ENCODE measurements at places on chromosomes 1 and 21.
A peak's percentile ranks its signal among the peaks of the same experiment; 100 is the strongest.

GRCh38 chr21:35135481-35135880, 86.4 kb upstream of the RUNX1 start:
- DNase-seq, result no peak

DNA sequence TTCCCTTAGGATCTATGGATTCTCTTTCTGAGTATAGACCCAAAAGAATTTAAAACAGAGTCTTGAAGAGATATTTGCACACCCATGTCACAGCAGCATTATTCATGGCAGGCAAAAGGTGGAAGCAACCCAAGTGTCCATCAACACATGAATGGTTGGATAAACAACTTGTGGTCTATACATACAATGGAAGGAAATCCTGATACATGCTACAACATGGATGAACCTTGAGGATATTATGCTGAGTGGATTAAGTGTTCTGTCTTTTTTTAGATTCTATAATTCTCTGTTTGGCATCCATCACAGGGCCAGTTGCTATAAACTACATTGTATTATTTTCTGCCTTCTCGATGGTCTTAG, 39.8 kb downstream of the PTPN14 start:
- no peak for DNase-seq

GRCh38 chr1:41432481-41433280, 51.8 kb downstream of the EDN2 start:
- peak; percentile 70 for DNase-seq

DNA sequence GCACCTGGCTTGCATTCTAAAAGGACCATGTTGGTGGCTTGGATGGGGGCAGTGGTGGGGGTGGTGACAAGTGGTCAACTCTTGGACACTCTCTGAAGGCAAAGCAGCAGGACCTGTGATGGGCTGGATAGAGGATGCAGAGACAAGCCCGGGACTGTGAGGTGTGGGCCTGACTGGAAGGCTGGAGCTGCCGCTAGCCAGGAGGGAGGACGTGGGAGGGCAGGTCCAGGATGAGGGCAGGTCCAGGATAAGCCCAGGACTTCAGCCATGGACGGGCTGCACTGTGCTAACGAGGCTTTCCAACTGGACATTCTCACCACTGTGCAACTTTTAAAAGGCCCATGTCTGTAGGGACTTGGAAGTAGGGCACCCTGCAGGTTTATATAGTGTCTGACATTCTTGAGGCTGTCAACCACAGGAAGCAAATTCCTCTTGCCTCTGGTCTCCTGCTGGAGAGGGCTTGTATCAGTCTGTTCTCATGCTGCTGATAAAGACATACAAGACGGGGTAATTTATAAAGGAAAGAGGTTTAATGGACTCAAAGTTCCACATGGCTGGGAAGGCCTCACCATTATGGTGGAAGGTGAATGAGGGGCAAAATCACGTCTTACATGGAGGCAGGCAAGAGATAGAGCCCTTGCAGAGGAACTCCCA, 8.3 kb upstream of the C1orf167 start:
- DNase-seq, result no peak

DNA sequence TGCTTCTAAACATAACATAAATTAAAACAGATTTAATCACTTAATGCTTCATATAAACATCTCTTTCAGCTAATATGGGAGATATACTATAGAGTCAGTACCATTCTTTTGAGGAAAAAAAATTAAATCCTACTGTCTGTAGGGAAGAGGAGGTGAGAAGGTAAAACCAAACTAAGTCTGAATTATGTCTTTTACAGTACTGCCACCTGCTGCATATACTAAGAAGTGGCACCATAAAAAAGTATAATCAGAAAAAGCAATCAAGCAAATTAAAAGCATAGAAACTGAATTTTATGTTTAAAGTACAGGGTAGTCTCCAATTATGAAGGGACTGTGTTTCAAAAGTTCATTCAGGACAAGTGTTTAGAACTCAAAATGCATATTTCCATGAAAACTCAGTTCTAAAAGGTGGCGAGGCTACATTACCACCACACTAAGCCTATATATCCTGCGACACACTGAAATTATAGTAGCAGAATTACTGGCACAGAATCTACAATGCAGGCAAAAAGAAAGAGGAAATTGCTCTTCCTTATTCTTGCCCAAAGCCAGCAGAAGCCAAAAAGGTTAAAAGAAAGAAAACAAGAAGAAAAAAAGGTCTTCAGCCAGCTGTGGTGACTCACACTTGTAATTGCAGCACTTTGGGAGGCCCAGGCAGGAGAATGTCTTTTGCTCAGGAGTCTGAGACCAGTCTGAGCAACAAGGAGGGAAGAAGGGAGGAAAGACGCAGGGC, 9.0 kb downstream of the NSL1 start:
- DNase-seq, result no peak

DNA sequence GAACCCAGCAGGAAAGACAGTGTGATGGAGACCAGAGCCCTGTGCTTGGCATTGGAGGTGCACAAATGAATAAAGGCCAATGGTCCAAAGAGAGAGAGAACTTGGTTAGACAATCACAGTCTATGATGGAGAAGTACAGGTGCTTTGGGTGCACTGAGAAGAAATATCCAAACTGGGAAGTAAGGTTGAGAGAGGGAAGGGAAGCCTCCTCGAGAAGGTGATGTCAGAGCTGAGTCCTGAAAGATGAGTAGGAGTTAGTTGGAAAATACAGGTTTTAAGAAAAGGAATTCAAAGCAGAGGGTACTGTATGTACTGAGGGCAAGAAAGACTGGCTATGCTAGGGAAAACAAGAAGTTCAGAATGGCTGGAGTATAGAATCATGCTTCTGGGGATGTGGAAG, 94.1 kb upstream of the CD53 start:
- no peak for DNase-seq

- DNase-seq, result no peak
Measured at GRCh38 chr1:50966991-50967390, 3.1 kb upstream of the CDKN2C start.

GRCh38 chr1:51217101-51217500, 19.0 kb upstream of the RNF11 start:
- DNase-seq, result no peak

All from DND-41 (cell line).